ENCODE measurements at places on chromosomes 1 and 21.

DNA sequence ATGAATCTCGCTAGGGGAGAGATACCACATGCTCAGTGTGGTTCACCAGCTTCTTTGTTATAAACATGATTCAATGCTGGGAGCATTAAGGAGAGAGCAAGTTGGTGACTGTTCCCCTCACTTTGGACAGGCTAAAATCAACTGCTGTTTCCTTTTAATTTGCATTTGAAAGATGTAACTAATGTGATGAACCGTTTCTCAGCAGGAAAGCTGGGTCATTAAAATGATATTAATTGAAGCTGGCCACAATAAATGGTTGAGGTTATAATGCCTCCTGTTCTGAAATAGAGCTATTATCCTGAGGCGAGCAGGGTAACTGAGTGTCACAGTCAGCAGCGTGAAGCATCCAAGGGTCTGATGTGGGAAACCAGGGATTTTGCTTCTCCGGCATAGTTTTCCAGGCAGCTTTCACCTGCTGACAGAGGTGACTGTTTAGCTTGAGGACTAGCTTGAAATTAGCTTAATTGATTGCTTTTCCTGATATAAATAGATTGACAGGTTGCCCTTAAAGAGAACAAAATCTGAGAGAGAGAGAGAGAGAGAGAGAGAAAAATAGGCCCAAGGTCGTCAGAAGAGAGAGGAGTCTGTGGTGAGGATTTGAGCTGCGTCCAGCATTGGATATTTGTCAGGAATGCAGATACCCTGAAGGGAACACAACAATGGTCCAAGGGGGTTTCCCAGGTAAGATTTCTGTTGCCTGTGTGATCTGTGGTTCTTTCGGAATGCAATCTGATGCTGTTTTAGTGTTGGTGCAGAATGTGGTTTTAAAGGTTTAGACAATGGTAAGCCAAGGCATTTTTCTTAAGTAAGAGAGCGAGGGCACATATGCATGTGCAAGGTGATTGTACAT is 209.7 kb downstream of the PATJ start:
- no peak for DNase-seq

GRCh38 chr1:225418598-225418997 is 9.2 kb downstream of the LBR start:
- no peak for DNase-seq

GRCh38 chr21:33058957-33059356 is 11.0 kb upstream of the OLIG1 start:
- peak; percentile 3 for DNase-seq

DNA sequence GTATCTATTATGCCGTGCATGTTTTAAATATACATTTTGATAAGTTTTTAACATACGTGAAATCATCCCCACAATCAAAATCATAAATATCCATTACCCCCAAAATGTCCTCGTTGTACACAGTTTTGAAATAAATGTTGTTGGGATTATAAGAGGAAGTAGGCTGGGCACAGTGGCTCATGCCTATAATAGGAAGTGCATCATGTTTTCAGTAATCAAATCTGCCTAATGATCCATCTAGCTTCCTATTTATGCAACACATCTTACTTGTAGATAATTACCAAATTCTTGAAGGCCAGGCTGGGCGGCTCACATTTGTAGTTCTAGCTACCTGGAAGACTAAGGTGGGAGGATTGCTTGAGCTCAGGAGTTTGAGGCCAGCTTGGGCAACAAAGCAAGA is 15.0 kb upstream of the IFNGR2 start:
- DNase-seq, result no peak

DNA sequence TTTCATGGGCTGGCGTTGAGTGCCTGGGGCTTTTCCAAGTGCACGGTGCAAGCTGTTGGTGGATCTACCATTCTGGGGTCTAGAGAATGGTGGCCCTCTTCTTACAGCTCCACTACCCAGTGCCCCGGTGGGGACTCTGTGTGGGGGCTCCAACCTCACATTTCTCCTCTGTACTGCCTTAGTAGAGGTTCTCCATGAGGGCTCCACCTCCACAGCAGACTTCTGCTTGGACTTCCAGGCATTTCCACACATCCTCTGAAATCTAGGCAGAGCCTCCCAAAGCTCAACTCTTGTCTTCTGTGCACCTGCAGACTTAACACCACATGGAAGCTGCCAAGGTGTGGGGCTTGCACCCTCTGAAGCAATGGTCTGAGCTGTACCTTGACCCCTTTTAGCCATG is 82.1 kb downstream of the CCDC18 start:
- no peak for DNase-seq

GRCh38 chr1:6927626-6928025 is 142.4 kb downstream of the CAMTA1 start:
- DNase-seq, result no peak

DNA sequence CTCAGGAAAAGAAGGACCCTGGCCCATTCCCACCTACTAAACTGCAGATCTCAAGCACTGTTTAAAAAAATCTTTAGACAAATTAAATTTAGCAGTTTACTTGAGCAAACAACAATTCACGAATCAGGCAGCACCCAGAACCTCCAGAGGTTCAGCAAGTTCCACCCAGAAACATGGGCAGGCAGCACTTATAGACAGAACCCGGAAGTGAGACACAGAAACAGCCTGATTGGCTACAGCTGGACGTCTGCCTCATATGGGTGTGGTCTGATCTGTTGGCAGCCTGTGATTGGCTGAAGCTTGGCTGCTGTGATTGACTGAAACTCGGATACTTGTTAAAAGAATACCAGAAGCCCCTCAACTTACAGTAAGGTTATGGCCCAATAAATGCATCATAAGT is 34.7 kb upstream of the COL6A2 start:
- DNase-seq, result no peak

- DNase-seq, result no peak
These were observed 789 bp upstream of the S100A14 start for GRCh38 chr1:153616917-153617311.

DNA sequence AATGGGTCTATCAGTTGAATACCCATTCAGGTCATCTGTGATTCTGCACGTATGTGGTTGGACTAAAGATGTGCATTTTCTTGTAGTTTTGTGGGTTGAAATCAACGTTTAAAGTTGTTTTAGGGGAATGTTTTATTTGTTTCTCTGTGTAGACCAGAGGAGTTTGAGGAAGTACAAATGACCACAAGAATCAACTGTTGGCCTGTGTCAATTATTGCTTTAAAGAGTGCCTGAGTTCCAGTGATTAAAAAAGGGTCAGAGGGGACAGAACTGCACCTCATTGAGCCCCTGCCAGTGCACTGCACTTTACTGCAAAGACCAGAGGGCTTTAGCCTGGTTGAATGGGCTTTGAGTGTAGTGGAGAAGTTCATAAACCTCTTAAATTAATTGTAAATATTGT is 190.3 kb downstream of the VPS13D start:
- DNase-seq, result no peak

DNA sequence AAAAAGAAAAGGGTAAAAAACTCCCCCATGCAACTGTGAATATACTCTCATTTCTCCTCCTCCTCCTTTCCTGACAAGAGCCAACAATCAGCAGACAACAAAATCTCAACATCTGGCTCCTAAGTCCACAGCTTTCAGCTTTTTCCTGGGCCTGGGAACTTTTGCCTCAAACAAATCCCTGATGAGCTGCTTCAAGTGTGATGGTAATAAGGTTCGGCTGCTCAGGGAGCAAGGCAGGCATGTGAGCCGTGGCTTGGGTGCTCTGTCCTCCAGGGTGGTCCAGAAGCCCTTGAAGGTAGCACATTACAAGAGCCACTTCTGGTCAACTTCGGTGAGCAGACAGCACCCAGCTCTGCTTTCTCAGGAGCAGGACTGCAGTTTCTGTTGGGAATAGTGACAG is 46.3 kb downstream of the ITPKB start:
- DNase-seq, result no peak

DNA sequence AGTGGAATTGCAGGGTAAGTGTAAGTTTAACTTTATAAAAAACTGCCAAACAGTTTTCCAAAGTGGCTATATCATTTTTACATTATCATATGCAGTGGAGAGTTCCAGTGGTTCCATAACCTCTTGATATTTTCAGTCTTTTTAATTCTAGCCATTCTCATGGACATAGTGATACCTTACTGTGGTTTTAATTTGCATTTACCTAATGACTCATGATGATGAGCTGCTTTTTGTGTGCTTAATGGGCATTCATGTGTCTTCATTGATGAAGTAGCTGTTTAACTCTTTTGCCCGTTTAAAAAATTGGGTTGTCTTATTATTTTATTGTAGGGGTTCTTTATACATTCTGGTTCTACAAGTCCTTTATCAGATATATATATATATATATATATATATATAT is 29.4 kb downstream of the SNX27 start:
- no peak for DNase-seq

DNA sequence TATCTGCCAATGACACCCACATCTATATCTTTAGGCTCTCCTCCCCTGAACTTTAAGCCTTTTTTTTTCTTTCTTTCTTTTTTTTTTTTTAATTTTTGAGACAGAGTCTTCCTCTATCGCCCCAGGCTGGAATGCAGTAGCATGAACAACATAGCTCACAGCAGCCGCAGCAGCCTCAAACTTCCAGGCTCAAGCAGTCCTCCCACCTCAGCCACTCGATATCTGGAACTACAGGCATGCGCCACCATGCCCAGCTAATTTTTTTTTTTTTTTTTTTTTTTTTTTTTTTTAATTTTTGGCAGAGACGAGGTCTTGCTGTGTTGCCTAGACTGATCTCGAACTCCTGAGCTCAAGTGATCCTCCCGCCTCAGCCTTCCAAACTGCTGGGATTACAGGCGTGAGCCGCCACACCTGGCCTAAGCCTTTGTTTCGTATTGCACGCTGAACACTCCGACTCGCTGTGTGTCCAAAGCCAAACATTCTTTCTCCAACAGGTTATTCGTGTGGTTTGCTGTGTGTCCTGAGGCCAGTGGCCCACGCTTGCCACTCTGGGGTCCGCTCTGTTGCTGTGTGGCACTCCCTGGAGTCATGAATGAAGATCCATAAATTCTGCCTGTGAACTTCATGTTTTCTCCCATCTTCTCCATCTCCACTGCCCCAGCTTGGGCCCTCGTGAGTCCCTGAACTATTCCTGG is 119.4 kb downstream of the CAMTA1 start:
- no peak for DNase-seq

GRCh38 chr1:174682419-174683008 is 234.8 kb downstream of the GPR52 start:
- DNase-seq, result no peak

DNA sequence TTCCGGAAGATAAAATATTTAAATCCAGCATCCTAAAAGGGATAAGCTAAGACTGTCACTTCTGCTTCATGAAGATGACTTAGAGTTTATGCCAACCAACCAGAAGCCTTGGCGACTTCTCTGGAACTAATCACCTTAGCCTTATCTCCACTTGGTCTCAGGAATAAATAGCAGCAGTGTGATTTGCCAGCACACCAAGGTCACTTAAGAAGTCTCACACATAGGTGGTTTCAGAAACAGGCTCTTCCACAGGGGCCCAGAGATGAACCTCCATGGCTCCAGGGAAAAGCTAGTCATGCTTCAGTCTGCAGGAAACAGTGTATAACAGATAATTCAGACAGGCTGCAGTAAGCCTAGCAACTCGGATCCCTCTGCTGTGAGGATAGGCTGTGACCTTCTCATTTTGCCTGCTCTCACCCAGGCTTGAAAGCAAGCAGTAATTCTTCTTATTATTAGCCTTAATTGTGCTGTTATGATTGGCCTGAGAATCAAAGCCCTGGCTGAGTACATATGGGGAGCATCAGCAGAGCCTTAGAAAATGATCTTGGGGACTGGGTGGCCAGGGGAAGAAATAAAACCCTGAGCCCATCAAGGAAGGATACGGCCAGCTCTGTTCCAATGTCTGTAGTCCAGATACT is 84.7 kb downstream of the WLS start:
- no peak for DNase-seq

GRCh38 chr1:10823000-10823401 is 26.6 kb upstream of the CASZ1 start:
- no peak for DNase-seq

GRCh38 chr1:230091473-230092231 is 24.6 kb downstream of the GALNT2 start:
- DNase-seq, result no peak

GRCh38 chr1:186404454-186405051 is 28.9 kb downstream of the ODR4 start:
- DNase-seq, result peak; percentile 16

DNA sequence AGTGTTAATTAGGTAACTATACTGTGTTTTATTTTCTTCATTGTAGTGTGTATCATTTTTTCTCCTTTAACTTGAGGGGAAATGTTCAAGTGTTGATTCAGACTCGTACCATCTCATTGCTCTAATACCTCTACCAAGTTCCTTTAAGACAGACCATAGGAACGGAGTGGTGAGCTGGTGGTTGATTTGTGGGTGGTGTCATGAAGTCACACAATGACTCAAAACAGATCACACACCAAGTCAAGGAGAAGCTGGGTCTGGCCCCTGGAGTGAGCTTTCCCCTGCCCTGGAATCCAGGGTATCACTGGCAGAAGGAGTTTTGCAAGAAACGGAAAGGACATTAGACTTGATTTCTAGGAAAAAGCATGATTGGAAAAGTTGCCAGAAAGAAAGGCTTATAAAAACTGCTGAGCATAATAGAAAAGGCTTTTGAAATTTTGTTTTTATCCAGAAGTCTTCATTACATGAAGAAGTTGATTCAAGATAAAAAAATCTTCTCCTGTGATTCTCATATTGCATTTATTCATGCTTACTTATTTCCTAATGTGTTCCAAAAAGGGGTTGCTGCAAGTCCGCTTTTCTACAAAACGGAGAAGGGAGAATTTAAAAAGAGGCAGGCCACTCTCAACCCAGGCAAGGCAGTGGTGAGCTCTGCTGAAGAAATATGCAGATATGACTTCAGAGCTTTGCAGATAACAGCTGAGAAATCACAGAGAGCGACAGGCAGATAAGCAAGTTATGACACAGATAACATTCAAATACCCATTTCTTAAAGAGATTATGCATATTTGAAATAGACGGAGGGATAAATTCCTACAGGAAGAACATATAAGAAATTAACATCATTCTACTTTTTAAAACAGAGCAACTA is 79.7 kb downstream of the TBX19 start:
- DNase-seq, result no peak

- no peak for DNase-seq
These were observed 3.3 kb upstream of the NECTIN4 start for GRCh38 chr1:161092621-161093028.

DNA sequence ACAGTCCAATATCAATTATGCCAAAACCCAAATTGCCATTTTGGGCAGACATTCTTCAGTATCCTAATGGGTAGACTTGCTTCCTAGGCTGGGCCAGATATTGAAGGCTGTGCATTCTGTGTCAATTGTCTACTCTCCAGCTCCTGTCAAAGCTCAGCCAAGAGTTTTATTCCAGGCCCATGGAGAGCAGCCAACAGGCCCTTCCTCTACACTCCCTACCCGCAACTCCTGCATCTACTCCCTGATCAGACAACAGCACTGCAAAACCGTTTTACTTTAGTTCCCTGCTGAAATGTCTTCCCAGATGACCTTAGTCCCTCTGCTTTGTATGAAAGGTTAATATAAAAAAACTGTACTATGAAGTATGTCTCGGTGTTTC is 6.6 kb upstream of the ADORA3 start:
- DNase-seq, result no peak

DNA sequence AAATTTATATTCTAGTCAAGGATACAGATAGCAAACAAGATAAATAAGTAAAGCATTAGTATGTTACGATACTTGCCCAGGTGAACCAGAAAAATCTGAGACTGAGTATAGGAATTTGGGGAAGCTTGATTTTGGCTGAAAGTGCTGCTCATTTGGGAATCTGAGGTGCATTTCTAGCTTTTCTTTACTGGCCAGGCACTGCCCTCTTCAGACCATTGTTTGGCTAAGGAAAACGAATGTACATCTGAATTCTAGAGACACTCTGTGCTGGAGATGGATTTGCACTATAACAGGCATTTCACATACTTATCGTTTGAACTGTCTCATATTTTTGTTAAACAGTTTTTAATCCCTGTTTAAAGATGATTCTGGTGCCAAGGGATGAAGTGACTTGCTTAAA is 23.4 kb downstream of the ARID1A start:
- DNase-seq, result no peak
